ENCODE measurements at places on chromosomes 13 and 19. TPM values are rescaled to one million over a fixed set of nuclear protein-coding genes. Genes with fewer than 3 reads are reported as not detected.

Gene CABP5
- total RNA-seq = not detected

Gene ZNF790
- 1.1 TPM for total RNA-seq

Gene TPTE2
- not detected for total RNA-seq

Gene ZIM2
- total RNA-seq = not detected

Gene KLK2
- not detected for total RNA-seq

Gene C3
- total RNA-seq = 2.1 TPM

Gene ZNF780A
- 9.7 TPM for total RNA-seq

Gene ATP1A3
- 2.7 TPM for total RNA-seq

Gene TSEN34
- 178 TPM for total RNA-seq

Gene USPL1
- total RNA-seq = 29.2 TPM

Gene PRTN3
- not detected for total RNA-seq

Gene FPR1
- not detected for total RNA-seq

Gene MAST1
- 22.6 TPM for total RNA-seq

Gene KLK15
- total RNA-seq = not detected

Gene ZNF331
- 10.6 TPM for total RNA-seq

All from G401 (cell line).